ENCODE measurements at places on chromosomes 4 and X. TPM values are rescaled to one million over a fixed set of nuclear protein-coding genes. Genes with fewer than 3 reads are reported as not detected.

The SH3BGRL gene
- 41.7 TPM for total RNA-seq

DNA sequence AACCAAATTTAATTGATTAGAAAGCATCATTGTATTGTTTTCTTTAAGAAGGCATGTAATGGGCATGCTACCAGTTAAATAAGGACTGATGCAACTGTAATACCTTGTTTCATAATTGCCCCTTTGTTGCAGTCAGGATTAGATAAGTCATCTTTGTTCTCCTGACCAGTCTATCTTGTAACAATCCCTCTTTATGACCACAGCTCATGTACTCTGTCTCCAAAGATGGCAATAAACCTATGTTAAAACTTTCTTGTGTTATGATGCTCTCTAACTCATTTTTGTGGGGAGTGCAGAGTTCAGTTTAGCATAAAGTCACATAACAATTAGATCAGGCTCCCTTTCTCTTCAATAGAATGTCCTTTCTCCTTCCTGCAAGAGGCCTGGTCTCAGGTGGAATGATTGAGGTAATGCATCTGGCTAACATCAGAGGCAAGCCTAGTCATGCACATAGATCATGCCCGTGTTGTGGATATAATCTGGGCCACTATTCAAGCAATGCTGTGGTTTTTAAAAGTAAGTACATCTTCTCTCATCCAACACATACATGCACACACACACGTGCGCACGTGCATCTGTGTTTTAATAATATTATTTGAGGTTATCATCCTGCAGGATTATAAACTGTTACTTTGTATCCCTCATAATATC lies 45.6 kb downstream of the TMEM154 start:
- DNase-seq: no peak

DNA sequence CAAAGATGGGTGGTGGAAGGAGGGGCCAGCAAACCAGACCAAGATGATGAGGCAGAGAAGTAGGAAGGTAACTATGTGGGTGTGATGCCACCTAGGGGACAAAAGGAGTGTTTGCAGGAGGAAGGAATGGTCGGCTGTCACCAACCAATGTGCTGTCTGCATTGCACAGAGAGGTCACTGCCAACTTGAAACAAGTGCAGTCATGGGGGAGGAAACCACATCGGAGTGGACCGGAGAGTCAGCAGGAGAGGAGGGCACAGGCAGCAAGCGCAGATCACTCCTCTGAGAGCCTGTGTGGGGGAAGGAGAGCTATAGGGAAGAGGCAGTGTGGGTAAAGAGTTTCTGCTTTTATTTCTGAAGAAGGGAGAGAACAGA lies 38.5 kb upstream of the FGFBP2 start:
- peak; percentile 15 for DNase-seq

GRCh38 chrX:68532831-68533533 lies 34.1 kb downstream of the YIPF6 start:
- no peak for DNase-seq

DNA sequence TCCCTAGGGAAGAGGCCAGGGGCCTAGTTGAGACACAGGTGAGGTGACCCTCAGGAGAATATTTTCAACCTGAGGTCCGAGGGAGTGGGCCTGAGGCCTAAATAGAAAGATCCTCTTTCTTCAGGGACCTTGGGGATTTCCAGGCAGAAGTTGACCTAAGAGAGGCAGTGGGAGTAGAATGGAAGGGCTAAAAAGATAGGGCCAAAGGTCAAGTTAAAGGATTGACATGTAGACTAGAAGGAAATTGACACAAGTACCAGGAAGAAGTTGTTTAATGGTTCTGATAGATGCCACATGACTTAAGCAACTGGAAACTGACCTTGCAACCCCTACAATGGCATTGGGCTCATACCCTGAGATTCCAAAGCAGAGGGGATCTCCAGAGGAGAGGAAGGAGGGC lies 76.9 kb downstream of the SHROOM3 start:
- DNase-seq: no peak

The GPAT3 gene
- 2.9 TPM for total RNA-seq

DNA sequence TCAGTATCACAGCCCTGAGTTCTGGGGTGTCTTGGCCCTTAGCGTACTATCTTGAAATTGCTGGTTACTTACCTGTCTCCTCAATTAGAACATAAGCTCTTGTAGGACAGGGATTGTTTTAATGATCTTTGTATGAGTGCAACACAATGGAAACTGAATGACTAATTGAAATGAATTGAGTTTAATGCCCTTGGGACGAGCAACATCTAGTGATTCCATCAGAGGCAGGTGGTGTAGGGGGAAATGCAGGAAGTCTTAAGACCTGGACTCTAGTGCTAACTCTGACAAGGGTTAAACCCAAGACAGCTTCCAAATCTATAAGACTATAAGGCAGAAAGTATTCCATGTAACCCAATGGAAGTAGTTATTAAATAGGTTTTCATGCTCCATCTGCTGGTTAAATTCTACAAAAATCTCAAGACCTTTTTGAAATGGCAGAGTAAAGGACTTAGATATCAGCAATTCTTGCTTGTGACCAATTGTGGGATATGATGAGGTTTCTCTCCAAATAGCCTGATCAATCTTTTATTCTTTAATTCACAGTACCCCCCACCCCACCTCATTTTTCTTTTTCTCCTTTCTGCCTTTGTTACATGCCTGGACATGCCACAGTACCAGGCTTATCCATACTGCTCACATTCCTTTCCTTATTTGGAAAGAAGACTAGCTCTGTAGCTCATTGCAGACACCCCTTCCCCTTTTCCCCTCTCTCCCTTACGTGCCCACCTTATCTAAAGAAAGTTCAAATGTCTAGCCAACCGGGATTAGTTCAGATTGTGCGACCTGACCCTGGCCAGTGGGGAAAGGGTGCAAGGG lies 340.8 kb downstream of the PAPSS1 start:
- no peak for DNase-seq

All from CD4-positive, alpha-beta T cell (primary cell).